Epithelial cell of umbilical artery (primary cell): ENCODE measurements at places on chromosomes 4 and X. TPM values are rescaled to one million over a fixed set of nuclear protein-coding genes. Genes with fewer than 3 reads are reported as not detected.

MAGEA10 gene
- not detected in 2 replicates for total RNA-seq

RAPGEF2 gene
- total RNA-seq, result 61.4 and 64.0 TPM in 2 replicates

TKTL2 gene
- not detected in 2 replicates for total RNA-seq

ZFYVE28 gene
- 1.9 and 3.3 TPM in 2 replicates for total RNA-seq

GPC4 gene
- under 0.01 TPM in 1 of 2 replicates, not detected in the other for total RNA-seq

ANXA10 gene
- total RNA-seq, result 0.30 TPM in 1 of 2 replicates, not detected in the other

GJB1 gene
- not detected in 2 replicates for total RNA-seq

MAP7D2 gene
- 0.15 TPM in 1 of 2 replicates, not detected in the other for total RNA-seq

PITX2 gene
- 0.65 and 1.2 TPM in 2 replicates for total RNA-seq

RAB33A gene
- total RNA-seq, result 1.2 and 1.9 TPM in 2 replicates

C4orf51 gene
- total RNA-seq, result not detected in 2 replicates

POLN gene
- 1.6 and 4.1 TPM in 2 replicates for total RNA-seq

TEC gene
- total RNA-seq, result under 0.01 and 0.30 TPM in 2 replicates

RHOXF2 gene
- total RNA-seq, result not detected in 2 replicates

CXorf49 gene
- not detected in 2 replicates for total RNA-seq

TMEM271 gene
- not detected in 2 replicates for total RNA-seq

CABS1 gene
- total RNA-seq, result not detected in 2 replicates

BCOR gene
- 4.9 and 8.2 TPM in 2 replicates for total RNA-seq

ODAPH gene
- under 0.01 TPM in 1 of 2 replicates, not detected in the other for total RNA-seq

HSFX2 gene
- 0.32 TPM in 1 of 2 replicates, not detected in the other for total RNA-seq

MGARP gene
- 9.1 and 59.3 TPM in 2 replicates for total RNA-seq

LRIT3 gene
- total RNA-seq, result not detected in 2 replicates

SMIM10 gene
- 0.32 and 1.1 TPM in 2 replicates for total RNA-seq

STPG2 gene
- total RNA-seq, result not detected in 2 replicates

AR gene
- total RNA-seq, result under 0.01 and 0.15 TPM in 2 replicates

XK gene
- total RNA-seq, result under 0.01 TPM in 1 of 2 replicates, not detected in the other

IL2RG gene
- not detected in 2 replicates for total RNA-seq

SMAD1 gene
- total RNA-seq, result 57.2 and 93.5 TPM in 2 replicates

RHOXF1 gene
- not detected in 2 replicates for total RNA-seq

SMIM10L2A gene
- total RNA-seq, result 0.30 and 0.32 TPM in 2 replicates

HOPX gene
- total RNA-seq, result 32.8 and 33.9 TPM in 2 replicates

PRRG3 gene
- total RNA-seq, result not detected in 2 replicates

HSFX1 gene
- under 0.01 and 0.46 TPM in 2 replicates for total RNA-seq
